C1 segment of cervical spinal cord (tissue), 14 donors: ENCODE measurements at places on chromosomes 5 and 9.

GRCh38 chr5:63164838-63165535 lies 586.4 kb downstream of the LRRC70 start:
- no peak for DNase-seq

- no peak for DNase-seq
Measured at GRCh38 chr9:114671605-114672004, 10.4 kb downstream of the TEX48 start.

DNA sequence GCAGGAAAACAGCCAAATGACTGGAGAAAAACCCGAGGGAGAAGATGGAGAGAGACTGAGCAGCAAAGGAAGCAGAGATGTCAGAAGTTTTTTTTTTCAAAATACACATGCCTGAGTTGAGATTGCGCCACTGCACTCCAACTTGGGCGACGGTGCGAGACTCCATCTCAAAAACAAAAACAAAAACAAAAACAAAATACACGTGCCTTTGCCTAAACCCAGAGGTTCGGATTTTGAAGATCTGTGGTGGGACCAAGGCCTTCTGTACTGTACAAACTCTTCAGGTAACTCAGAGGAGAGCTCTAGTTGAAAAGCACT lies 38.8 kb upstream of the FBXW11 start:
- DNase-seq = no peak

DNA sequence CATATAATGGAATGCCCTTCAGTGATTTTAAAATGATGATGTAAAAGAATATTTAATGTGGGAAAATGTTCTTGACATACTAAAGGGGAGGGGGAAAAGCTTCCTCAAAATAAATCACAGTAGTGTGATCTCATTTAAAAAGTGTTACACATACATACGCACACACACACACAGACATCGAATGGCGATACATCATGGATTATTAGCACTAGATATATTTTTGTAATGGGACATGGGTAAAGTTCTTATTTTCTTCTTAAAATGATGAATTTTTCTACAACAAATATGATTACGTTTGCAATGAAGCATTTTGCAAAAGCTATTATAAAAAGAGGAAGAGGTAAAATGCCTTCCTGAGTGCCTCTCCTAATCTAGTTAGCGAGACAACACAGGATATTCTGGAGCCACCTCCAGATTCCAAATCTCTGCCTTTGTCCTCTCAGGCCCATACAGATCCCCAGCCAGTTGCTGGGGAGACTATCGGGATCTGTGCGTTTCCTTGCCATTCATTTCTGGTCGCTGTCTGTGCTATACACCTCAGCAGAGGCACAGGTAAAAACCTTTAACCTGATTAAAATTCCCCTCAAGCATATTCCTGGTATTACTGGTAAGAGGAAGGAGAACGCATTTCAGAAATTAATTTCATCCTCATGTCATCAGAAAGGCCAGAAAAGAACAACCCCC lies 69.6 kb downstream of the SLC28A3 start:
- no peak for DNase-seq

GRCh38 chr9:131178382-131178781 lies 53.0 kb downstream of the NUP214 start:
- DNase-seq = no peak

GRCh38 chr5:80246995-80247729 lies 8.7 kb downstream of the SERINC5 start:
- DNase-seq = no peak
